Stimulated activated CD8-positive, alpha-beta memory T cell treated with anti-CD3 and anti-CD28 coated beads, Interleukin-7, amount 100 ng/mL, for 4 hours (primary cell): ENCODE measurements at places on chromosomes 5 and 9.

DNA sequence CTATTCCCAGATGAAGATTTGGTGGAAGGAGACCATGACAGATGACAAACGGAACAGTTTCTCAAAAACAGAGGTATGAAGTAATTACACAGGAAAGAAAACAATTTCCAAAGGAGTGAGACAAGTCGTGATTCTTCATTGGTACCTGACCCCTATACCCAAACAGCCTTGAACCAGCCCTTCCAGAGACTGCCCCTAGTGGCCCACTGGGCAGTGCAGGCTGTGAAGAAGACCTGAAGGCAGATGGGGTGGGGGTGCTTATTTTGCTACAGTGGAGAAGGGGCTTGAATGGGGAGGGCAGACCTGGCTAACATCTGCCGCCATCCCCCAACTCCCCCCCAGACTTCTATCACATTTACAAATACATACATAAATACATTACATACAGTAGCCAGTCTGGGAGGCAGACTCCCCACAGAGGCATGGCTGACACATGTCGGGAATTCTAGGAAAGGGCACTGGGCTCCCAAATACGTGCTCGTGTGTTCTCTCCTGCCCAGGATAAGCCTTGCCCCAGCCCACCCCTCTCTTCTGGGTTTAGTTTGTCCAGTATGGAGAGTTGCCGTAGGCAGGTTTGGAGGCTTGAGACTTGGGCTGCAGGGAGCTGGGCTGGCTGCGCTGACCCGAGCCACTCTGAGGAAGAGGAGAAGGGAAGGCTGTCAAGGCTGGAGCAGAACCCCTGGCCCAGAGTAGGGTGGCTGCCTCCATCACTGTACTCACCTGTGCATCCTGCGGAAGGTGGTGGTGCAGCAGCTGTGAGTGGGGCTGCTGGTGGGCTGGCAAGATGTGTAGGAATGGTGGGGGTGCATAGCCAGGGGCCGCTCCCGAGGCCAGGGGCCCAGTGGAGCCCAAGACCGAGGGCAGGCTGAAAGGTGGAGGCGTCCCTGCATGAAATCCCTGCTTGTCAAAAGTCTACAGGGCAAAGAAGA lies 105.3 kb downstream of the UBE2R2 start:
- DNase-seq, result no peak

- no peak for DNase-seq
These were observed 188.2 kb downstream of the TRIO start for GRCh38 chr5:14331386-14331781.

- DNase-seq, result no peak
These were observed 16.9 kb downstream of the DNAJC18 start for GRCh38 chr5:139422307-139422893.

DNA sequence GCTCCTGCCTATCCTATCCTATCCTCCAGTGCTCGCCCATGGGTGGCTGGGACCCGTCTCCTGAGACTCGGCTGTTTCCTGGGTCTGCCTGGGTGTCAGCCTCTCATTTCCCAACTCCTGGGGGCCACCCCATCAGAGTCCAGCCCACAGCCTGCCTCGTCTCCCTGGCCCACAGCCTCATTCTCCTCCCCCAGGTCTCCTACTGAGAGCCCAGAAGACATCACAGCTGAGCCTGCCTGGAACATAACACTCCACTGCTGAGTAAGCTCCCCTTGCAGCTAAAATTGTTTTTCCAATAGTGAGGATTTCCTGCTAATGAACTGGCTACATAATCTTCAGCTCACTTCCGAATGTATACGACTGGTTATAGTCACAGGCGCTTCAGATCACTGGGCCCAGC lies 95.3 kb downstream of the TTLL11 start:
- no peak for DNase-seq

DNA sequence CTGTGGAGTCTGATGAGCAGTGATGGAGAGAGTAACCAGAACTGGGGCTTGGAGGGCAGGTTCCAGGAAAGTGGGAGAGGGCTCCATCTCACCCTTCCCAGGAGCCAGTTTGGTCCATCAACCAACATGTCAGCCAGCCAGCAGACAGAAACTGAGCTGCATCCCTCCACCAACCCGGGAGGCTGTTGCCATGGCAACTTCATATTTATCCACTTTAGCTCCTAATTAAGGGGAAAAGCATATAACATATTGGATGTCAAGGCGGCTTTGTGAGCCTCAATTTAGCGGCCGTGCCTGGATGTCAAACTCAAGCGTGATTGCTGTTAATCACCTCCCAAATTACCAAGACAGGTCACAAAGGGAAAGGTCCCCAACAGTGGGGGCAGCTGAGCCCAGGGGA lies 81.5 kb upstream of the ARAP3 start:
- no peak for DNase-seq

DNA sequence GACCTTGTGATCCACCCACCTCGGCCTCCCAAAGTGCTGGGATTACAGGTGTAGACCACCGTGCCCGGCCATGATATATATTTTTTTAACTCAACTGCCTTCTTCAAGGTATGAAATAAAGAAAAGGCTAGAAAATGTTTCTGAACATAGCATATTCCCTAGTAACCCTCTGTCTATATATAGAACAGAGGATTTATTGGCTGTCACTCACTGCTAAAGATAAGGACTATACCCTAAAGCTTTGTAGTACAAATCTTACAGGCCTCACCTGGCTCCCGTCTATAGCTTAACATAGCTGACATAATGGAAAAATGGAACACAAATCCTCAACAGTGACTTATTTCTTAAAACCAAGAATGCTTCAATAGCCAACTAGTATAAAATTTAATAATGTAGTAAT lies 14.2 kb downstream of the SGTB start:
- DNase-seq, result no peak

DNA sequence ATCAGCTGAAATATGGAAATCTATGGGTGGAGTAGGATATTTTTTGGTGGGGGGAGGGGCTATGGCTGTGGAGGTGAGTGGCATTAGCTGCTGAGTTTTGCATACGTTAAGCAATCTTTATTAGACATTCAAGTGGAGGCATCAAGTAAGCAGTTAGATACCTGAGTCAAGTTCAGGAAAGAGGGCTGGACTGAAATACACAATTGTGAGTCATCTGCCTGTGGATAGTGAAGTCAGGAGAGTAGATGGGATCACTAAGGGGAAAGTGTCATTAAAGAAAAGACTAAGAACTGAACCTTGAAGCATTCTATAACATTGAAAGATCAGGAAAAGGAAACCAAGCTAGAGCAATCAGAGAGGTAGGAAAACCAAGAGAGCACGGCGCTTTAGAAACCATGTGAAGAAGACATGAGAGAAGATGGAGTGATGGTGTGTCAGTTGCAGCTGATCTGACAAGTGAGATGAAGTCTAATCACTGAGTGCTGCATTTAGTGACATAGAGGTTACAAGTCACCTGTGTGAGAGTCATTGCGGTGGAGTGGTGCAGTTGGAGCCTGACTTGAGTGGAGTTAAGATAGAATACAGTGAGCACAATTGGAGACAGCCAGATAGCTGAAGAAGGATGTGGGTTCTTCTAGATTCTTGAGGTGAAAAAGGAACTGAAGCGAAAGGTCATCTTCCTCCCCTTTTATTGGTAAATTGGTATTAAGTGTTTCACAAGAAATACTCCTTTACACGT lies 88.7 kb downstream of the PIP5K1B start:
- no peak for DNase-seq
